Activated naive CD4-positive, alpha-beta T cell (primary cell): ENCODE measurements at places on chromosomes 6 and 20.
A peak's percentile ranks its signal among the peaks of the same experiment; 100 is the strongest.

- DNase-seq, result no peak
These were observed 26.3 kb downstream of the KIAA0319 start for GRCh38 chr6:24619661-24620060.

DNA sequence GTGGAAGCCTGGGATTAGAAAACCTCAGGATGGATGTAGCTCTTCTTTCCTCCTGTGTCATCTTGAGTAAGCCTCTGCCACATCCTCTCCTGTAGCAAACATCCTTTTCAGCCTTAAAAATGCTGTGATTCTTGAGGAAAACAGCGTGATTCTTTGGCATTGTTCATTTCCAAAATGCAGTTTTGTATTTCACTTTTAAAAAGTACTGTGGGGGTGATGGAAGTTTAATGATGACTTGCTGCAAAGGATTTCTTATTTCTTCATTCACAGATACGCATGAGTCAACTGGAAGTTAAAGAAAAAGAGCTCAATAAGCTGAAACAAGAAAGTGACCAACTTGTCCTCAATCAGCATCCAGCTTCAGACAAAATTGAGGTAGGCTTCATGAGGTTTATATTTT, 23.9 kb upstream of the SNRNP48 start:
- no peak for DNase-seq

DNA sequence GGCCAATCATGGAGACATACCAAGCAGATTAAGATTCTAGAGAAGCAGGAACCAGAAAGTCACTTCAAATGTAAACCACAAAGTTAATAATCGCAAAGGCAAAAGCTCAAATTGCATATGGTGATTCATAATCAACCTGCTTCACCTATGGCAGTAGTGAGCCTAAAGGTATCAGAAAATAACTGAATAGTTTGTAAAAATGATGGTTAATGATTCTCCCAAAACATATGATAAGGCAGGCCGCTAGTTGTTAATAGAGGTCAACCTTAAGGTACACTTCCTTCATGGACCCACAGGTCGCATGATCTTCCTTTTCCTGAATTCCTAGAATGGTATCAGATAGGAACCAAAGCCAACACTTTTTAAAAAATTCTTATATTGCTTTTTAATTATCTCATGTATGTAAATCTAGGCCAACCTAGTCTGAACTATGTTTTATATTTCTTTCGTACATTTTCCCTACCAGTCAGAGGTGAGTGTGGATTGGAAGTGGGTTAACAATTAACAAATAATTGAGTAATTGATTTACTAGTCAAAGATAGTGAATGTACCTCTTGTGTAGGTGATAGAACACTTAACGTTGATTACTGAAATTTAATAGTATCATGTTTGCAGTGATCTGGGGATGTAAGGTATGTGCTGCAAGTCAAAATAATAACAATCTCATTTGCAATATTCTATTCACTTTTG, 16.4 kb downstream of the TAAR2 start:
- no peak for DNase-seq

DNA sequence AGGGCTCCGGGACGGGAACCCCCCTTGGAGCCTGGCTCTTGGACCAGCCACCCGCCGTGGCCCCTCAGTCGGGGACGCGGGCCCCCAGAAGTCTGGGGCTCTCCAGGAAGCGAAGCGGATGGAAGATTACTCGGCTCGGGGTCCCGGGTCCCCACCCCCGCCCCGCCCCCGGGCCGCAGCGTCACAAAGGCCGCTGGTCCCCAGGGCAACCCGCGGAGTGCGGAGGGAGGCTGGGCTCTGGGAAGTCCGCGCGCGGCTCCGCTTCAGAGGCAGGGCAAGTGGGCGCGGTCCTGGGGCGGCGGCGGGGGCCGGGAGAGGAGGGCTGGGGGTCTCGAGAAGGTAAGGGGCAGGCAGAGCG, at the start of gene FNDC11:
TSS of gene FNDC11 (plus strand) at position 227 of the 358 bp plus-strand sequence. CDS start 1,505 bp downstream, outside the sequence.
- no peak for DNase-seq

DNA sequence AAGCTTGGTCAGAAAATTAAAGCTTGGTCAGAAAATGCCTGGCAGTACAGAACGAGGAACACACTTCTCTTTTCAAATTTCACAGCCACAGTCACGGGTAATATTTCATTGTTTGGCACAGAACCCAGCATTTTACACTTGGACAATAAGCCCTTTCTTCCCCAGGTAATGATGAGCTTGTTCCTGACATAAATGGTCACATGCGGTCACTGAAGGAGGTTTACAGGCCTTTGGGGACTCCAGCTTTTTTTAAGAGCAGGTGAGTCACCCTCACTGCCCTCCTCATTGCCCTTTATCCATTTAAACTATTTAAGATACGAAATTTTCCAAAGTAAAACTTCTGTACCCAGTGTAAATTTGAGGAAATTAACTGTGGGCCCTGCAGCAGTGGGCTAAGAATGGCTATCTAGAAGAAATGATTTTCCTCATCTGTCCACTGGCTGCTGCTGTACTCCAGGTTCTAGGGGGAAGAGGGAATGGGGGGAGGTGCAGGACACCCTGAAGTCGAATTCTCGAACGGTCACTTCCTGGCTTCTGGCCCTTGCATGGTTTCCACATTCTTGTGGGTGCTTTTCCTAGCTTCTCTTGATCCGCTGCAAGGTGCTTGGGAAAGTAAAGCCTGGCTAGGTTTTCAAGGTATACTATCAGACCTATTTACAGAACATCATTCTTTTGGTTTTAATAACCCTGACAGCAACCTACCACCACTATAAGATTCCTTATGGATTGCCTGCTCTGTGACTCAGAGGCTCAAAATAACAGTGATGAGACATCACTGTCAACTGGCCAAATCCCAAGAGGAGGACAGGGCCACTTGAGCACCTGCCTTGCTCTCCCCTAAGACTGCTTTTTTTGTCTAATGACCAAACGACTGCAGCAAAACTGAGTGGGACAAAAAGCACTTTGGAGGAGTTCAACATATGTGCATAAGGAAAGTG, 75.8 kb downstream of the PREP start:
- DNase-seq, result no peak

GRCh38 chr20:46255440-46256104, 52.7 kb downstream of the CDH22 start:
- DNase-seq, result no peak

DNA sequence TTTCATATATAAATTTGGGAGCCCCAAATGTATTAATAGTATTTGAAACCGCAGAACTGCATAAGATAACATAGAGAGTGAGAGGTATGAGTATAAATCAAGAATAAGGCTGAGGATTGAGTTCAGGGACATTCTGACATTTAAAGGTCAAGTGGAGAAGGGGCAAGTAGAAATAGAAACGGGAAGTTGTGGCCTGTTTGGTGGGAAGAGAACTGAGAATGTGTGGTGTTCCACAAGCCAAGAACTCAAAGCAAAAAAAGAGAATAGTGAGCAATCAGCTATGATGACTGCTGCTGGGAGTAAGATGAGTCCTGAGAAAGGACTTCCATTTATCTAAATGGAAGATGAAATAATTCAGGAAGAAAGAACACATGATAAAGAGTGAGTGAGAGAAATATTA, 418.4 kb downstream of the CD109 start:
- DNase-seq, result no peak

- no peak for DNase-seq
These were observed 1.9 kb downstream of the CST9L start for GRCh38 chr20:23566199-23566932.

DNA sequence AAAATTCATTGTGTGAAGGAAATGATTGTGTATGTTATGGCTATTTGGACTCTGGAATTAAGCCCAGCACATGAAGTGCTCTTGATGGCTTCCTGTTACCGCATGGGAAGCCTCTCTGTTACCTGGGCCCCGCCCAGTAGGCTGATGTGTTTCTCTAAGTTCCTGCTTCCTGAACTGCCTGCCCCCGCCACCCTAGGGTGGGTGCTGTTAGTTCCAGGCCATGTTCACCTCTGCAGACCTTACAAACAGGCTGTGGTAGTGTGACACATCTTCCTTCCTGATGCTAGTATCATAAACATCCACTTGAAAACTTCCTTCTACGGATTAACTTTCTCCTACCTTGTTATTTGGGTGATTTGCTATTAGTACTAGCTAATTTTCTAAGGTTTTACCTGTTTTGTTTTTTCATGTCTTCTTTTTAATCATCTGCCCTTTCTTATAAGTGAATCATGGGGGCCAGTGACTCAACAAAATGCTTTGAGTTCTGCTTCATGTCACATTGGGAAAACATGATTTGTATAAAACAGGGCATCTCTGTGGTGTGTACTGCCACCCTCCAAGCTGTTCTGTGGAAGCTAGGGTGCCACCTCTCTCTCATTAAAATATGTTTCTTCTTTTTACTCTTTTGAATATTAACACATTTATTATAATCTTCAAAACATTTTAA, 40.6 kb downstream of the SH3BGRL2 start:
- DNase-seq, result peak; percentile 21

DNA sequence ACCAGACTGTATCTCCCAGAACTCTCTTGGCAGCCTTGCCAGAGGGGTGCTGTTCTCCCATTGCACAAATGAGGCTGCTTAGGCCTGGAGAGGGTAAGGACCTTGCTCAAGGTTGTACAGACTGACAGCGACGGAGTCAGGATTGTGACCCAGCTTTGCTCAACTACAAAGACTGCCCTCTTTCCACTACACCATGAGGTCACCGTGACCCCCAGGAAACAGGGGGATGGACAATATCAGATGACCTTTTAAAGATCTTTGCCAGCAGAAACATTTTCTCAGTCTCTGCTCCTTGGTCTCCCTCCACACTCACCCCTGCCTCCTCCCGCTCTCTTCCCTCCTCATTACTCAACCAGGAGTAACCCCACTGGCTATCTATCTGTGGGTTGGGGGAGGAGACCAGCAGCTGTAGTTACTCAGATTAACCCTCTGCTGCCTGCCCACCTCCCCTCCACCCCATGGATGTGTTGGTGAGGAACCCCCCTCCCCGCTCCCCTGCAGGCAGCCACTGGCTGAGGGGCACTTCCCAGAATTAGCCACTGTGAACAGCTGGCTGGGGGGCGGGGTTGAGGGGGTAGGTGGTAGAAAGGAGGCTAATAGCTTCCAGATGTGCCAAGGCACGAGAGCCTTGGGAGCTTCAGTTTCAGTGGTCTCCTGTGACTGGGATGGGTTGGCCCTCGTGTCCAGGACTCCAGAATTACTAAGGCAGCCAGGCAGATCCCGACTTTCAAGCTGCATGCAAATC, 26.9 kb upstream of the MRPS18A start:
- DNase-seq, result no peak

DNA sequence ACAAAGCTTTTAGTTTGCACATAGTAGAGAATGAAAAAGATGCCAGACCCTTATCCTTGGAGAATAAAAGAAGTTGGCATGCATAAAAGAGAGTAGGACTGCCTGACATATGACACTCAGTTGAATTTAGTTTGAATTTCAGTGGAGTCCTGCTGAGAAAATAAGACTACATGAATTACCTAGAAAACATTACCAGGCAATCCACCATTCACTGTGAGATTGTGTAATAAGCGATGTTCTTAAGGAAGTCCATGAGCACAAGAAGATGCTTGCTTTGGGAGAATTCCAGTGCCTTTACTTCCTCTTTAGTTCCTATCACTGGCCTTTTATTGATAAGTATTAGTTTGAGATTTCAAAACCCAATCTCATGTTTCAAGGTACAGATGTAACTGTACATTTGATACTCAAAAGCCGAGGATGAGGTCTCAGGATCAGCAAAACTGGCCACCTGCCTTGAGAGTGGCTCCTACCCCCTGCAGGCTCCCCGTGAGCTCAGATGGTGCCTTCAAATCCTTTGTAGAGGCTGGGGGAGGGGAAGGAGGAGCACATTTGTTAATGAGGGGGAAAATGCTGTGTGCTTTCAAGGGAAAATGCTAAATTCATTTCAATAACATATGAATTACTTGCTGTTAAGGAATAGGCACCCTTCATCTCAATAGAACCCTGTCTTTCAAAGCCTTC, 11.2 kb upstream of the UNC93A start:
- no peak for DNase-seq

- DNase-seq, result no peak
These were observed 82.2 kb upstream of the DUSP22 start for GRCh38 chr6:210104-210456.

DNA sequence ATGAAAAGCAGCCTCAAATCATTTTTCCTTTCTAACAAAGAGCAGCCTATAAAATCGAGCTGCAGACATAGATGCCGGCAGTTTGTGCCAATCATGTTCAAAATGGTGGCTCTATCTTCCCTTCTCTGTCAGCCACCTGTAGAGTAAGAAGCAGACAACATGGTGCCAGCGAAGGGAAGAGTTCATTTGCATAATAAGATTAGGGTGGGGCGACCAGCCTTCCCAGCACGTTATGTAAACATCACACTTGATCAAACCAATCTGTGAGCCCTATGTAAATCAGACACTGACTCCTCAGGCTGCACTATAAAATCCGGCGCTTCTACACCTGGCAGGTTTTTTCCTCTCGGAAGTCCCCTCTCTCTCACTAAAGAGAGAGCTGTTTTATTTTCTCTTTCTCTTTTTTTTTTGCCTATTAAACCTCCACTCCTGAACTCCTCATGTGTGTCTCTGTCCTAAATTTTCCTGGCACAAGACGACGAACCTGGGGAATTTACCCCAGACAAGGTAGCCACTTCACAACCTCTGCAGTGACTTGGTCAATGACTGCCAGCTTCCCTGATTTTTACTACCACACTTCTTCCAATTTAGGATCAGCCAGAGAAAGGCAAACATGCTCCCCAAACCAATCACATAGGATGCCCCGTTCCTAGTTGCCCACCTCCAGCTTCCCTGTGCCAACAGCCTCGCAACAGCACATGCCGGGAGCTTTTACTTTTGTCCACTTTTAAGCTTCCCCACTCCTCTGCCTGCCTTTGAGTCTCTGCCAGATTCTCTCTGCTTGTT, 12.9 kb downstream of the TPMT start:
- DNase-seq, result no peak

GRCh38 chr6:111764238-111765175, 108.7 kb downstream of the FYN start:
- peak; percentile 28 for DNase-seq

- DNase-seq, result no peak
These were observed 42.9 kb downstream of the GRM1 start for GRCh38 chr6:146071781-146072180.

DNA sequence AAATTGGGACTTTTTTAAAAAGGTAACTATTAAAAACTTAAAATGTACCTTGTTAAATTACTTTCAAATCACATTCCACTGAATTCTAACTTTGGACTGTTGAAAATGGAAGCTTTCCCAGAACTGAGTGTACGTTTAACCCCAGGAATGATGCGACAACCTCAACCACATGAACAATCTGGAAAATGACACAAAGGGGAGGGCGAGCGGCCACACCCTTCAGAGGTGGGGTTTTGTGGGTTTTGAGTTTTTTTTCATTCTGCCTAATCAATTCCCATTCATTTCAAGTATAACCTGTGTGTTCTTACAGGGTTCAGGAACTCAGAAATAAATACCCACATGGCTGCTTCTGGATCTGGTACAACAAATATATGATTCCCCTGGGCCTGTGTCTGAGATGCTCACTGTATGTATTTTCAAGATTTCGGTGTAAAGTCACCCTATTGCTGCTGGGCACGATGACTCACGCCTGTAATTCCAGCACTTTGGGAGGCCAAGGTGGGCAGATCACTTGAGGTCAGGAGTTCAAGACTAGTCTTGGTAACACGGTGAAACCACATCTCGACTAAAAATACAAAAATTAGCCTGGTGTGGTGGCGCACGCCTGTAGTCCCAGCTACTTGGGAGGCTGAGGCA, 21.6 kb downstream of the CNKSR3 start:
- DNase-seq, result no peak
